Activated CD4-positive, alpha-beta T cell treated with anti-CD3 and anti-CD28 coated beads for 4 hours (primary cell): ENCODE measurements at places on chromosomes 6 and 20.
A peak's percentile ranks its signal among the peaks of the same experiment; 100 is the strongest.

- DNase-seq = no peak
Measured at GRCh38 chr20:59805786-59806577, 127.5 kb downstream of the SYCP2 start.

DNA sequence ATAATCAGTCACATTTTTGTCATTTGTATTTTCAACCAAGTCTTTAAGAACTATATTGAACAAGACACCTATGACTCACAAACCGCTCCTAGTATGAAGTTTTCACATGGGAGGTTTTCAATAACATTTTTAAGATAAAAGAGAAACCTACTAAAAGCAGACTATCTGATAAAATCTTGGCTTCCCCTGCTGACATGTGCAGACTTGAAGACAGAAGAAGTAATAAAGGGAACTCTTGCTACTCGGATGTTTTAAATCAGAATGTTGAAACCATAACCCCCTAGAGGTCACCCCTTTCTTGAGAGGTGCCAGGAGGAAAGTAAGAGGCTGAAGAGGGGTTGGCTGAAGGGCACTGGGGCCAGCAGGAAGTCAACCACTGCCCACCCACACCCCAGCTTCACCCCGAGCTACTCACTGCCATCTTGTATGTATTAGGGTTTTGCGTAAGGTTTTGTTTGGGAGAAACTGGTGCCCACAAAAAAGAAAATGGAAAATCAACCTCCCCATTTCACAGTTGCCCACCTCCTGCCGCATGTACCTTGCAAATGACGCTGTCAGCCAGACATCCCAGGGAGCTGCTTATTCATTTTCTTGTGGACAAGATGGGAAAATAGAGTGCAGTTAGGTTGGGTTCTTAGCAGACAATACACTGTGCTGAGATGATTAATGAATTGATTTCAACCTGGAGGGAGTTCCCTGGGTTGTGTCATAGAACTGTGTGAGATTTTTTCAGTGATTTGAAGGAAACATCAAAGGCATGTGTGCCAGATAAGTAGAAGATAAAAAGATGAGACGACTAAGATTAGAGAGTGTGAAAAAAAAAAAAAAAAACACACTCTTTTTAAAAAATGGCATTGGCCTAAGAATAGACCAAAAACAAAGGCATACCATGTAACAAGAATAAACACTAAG lies 83.2 kb upstream of the TAB2 start:
- peak; percentile 39 for DNase-seq

DNA sequence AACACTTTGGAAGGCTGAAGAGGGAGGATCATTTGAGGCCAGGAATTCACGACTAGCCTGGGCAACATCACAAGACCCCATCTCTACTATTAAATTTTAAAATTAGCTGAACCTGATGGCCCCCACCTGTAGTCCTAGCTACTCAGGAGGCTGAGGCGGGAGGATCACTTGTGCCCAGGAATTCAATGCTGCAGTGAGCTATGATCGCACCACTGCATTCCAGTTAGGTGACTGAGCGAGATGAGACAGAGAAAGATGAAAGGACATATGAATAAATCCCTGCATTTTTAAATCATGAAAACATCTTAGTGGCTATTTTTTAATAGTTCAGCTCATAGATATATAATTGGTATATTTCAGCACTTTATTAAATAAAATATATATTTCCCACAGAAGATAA lies 93.8 kb downstream of the GPR63 start:
- DNase-seq = no peak

DNA sequence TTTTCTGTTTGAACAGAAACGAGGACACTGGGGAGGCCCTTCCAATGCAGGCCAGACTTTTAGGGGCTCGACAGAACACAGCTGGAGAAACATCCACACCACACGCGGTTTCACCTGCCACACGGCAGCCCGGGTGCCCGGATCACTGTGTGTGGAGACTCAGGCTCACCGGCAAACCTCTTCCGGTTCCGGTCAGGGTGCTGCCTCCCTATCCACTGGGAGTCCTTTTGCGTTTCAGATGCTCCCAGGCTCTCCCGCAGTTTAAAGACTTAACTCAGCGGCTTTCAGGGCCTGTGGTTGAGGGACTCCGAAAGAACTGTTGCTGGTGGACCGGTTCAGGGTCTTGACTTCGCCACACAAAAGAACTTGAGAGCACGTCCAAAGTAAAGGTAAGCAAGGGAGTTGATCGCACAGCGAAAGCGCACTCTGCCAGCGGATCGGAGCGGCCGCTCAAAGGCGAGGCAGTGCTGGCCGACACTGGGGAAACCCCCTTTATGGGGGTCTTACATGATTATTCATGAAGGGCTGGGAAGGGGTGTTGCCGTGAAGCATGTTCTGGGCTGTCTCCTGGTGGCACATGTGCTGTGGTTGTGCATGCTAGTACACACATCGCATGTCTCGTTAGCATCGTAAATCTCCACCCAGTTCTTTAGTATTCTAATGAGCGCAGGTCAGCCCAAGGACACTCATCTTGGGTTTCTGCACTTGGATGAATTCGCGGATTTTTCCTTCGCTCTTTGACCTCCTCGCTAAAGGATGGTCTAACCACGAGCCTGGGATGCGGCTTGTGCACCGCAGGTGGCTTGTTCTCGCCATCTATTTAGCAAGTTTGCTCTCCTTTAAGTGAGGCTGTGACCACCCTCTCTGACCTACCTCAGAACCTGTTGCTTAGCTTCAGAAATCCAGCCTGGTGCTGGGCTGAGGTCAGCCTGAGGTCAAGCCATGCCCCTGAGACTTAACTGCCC lies 180.3 kb downstream of the CDH26 start:
- no peak for DNase-seq

- no peak for DNase-seq
Measured at GRCh38 chr20:40197691-40198090, 491.3 kb downstream of the MAFB start.

GRCh38 chr6:169849396-169849795 lies 98.0 kb downstream of the ERMARD start:
- no peak for DNase-seq

DNA sequence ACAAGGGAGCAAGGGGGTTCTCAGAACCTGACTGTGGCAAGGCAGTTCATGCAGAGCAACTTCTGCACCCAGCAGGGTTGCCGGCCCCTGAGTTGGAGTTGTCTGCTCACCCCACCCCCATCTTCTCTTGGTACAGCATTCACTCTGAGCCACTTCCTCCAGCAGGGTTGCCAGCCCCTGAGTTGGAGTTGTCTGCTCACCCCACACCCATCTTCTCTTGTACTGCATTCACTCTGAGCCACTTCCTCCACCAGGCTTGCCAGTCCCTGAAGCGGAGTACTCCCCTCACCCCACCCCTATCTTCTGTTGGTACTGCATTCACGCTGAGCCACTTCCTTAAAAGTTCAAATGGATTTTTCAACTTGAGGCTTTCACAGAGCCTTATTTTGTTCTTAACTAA lies 79.7 kb upstream of the SYNDIG1 start:
- DNase-seq = no peak

- DNase-seq = no peak
Measured at GRCh38 chr6:26525838-26526237, 12.3 kb upstream of the HMGN4 start.

DNA sequence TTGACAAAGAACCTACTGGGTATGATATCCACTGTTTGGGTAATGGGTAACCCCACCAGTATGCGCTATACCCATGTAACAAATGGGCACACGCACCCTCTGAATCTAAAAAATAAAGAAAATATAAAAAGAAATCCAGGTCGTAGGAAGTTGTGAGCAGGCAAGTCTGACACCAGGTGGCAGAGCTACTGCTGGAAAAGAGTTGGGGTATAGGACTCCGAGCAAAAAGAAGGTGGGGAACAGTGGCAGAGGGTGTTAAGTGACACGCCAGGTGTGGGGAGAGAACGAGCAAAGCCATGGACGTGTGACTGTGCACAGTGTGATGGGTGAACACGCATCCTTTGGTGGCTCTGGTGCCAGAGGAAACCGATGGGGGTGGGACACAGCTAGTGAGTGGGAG lies 46.7 kb downstream of the NOX3 start:
- DNase-seq = no peak

GRCh38 chr20:61244213-61244612 lies 7.8 kb upstream of the CDH4 start:
- DNase-seq = no peak

GRCh38 chr20:16273812-16274555 lies 299.3 kb downstream of the KIF16B start:
- no peak for DNase-seq

- DNase-seq = no peak
Measured at GRCh38 chr6:109662192-109662591, 28.8 kb downstream of the AK9 start.

DNA sequence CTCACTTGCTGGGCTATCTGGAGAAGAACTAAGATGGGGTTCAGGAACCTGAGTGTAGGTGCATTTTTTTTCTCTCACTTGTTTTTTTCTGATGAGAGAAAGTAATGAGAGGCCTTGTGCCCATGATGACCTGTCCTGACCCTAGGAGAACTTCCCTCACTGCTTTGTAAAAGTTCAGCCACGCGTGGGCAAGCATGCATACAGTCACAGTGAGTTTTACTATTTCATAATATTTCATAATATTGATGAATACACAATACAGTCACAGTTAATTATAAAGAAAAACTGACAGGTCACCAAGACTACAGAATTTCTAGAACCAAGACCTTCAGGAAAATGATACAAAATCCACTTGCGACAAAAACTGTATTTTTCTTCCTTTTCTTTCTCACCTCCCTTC lies 111.8 kb downstream of the MAP7 start:
- DNase-seq = no peak

GRCh38 chr20:17673084-17673483 lies 9.0 kb downstream of the RRBP1 start:
- DNase-seq = no peak

DNA sequence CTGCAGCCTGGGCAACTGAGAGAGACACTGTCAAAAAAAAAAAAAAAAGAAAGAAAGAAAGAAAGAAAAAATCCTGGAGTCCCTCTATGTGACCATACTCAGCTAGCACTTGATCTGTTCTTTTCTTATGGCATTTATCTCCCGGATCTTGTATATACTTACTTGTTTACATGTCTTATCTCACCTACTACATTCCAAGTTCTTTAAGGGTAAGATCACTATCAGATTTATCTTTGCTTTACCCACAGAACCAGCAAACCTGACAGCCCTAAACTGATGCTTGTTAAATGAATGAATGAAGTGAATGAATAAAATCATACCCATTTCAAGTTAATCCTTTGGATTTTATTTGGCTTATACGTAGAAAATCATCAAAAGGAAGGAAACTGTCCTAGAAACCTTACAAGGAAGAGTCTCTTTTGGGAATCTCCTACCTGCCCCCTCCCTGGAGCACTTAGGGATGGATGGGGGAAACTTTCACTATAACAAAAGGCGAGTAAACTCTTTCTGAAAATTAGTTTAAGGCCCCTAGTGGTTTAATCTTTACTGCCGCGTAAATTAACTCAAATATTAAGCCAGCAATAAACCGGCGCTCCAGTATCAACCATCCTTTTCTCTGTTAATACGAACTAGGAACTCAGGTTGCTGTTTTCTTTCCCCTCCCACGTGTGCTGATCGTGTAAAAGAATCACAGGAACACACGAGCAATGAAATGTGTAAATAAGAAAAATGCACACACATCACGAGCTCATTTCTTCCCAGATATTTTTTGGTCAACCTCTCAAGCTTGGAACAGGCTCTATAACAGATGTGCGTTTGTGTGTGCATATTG lies 1.3 kb upstream of the UTRN start:
- DNase-seq = no peak

GRCh38 chr6:139572001-139572400 lies 197.6 kb upstream of the CITED2 start:
- no peak for DNase-seq

- DNase-seq = no peak
Measured at GRCh38 chr6:90820436-90820835, 233.6 kb upstream of the MAP3K7 start.

- DNase-seq = no peak
Measured at GRCh38 chr6:124963831-124964763, 1.9 kb downstream of the RNF217 start.

DNA sequence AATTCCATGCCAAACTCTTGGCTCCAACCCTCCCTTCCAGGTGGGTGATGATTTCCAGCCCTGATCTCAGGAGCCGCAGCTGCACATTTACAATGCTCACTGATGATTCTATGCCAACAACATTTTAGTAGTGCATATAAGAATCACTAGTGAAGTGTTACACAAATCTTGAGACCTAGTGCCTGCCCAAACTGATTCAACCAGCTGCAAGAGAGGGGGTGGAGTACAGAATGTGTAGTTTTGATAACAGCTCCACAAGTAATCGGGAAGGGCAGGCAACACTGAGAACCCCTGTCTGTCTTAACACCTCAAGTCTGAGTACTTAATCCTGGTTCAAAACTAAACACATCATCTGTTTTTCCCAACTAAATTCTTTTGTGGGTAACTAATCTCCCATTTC lies 91.7 kb downstream of the PRDM1 start:
- no peak for DNase-seq

- DNase-seq = no peak
Measured at GRCh38 chr20:54189630-54190029, 15.8 kb upstream of the CYP24A1 start.

- DNase-seq = no peak
Measured at GRCh38 chr6:10315658-10316372, 99.1 kb downstream of the TFAP2A start.

- no peak for DNase-seq
Measured at GRCh38 chr20:37245216-37246150, 16.1 kb downstream of the GHRH start.

- DNase-seq = no peak
Measured at GRCh38 chr6:107021446-107022185, 6.4 kb upstream of the MTRES1 start.

GRCh38 chr6:75377386-75377785 lies 92.8 kb upstream of the TMEM30A start:
- DNase-seq = no peak

DNA sequence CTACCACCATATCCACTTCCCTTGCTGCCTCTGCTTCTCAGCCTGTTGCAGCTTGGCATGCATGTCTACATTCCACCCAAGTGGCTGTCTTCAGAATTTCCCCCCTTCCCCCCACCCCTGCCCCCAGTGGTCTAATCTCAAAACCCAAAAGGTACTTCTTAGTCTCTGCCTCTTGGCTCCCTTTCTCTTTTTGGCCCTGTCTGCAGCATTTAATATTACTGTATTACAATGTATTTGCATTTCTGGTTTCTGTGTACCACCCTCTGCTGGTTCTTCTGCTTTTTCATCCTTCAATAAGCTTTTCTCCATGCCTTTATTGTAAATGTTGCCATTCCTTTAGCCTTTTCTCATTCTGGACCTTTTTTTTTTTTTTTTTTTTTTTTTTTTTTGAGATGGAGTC lies 43.0 kb downstream of the RPRD1B start:
- no peak for DNase-seq

DNA sequence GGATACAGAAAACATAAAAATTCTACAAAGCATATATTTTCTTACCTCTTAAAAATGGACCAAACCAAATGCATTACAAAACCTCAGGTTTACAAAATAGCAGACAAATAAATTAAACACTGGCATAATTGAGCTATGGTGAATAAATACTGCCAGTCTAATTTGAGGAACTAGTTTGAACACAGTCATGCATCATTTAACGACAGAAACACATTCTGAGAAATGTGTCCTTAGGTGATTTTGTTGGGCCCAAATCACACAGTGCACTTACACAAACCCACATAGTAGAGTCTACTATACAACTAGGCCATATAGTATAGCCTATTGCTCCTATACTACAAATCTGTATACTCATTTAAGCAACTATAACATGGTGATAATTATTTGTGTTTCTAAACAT lies 215.6 kb downstream of the FOXC1 start:
- DNase-seq = no peak
